Endodermal cell (in vitro differentiated cells): ENCODE measurements at places on chromosomes 3 and 15. TPM values are rescaled to one million over a fixed set of nuclear protein-coding genes. Genes with fewer than 3 reads are reported as not detected.

Gene P2RY12
- total RNA-seq: not detected in 2 replicates

DNA sequence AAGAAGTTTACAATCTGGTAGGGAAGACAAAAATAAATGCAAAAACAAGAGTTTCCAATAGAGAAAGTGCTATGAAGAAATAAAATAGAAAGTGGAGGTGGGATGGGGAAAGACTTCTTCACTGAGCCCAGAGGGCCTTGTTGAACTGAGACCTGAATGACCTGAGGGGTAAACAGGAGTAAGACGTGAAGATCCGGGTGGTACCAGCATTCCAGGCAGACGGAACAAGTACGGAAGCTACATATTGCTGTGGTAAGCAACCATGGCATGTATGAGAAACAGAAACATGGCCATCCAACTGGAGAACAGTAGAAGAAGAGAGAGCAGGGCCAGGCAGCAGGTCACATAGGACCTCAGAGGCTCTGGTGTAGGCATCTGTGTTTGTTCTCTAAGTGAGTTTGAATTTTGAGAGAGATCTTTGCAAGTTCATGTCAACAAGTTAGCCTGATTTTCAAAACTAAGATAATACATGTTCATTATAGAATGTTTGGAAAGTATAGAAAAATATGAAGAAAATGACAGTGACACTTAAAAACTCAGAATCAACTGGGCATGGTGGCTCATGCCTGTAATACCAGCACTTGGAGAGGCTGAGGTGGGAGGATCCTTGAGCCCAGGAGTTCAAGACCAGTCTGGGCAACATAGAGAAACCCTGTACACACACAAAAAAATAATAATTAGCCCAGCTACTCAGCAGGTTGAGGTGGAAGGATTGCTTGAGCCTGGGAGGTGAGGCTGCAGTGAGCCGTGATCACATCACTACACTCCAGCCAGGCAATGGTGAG, 64.3 kb downstream of the SLC49A4 start:
- no peak for DNase-seq

GRCh38 chr15:90396321-90396720, 8.3 kb downstream of the IQGAP1 start:
- no peak for DNase-seq

GRCh38 chr15:27662892-27663291, 436.2 kb downstream of the OCA2 start:
- no peak for DNase-seq

DNA sequence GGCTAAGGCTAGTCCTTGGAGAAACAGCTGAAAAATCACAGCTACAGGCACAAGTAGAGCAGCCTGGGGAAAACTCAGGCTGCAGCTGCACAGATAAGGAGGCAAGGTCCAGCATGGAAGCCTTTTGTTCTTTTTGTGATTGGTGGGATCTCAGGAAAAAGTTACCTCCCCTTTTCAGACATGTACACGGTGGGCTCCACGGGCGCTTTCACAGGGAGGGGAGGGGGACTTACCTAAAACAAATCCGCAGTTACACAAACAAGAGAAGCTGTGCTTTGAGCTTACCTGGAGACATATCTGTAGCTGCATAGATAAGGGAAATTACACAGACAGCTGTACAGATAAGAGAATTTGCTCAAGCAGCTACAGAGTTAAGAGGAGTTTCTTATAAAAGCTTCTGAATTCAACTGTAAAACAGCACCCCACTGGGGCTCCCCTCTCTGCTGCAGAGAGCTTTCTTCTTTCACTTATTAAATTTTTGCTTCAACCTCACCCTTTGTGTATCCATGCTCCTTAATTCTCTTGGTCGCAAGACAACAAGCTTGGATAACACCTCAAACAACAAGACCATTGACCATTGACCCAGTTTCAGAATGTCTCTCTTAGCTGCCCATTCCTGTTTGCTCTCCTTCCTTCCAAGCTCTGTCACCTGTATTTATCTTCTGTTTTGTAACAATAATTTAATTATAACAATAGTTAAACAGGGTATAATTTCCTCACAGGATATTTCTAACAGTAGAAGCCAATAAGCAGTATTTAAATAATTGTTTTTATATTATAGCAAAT, 10.9 kb upstream of the CD200 start:
- DNase-seq: peak; percentile 84
